ENCODE measurements at places on chromosomes 1 and 21. TPM values are rescaled to one million over a fixed set of nuclear protein-coding genes. Genes with fewer than 3 reads are reported as not detected.

- DNase-seq: no peak
These were observed 12.0 kb downstream of the XCL2 start for GRCh38 chr1:168531615-168532345.

DNA sequence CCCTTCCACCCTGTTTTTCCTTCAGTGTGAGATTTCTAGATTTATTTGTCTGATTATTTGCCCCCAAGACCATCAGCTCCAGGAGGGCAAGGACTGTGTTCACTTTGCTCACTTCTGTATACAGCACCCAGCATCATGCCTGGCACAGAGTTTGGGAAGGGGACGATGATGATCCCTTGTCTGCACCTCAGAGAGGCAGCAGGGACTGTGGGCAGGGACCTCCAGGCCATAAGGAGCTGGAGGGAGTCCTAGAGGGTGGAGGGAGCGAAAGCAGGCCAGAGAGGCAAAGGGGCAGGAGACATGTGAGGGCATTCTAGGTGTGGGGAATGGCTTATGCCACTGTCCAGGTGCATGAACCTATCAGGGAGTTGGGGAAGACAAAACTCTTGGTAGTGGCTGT, 32.8 kb downstream of the H3-3A start:
- DNase-seq: no peak

The BCL2L15 gene
- 1.4 TPM for polyA plus RNA-seq

The C1orf56 gene
- 10.0 TPM for polyA plus RNA-seq

GRCh38 chr21:42044871-42045495, 26.1 kb upstream of the UMODL1 start:
- DNase-seq: no peak

Data from left kidney (tissue), 8 donors.